Mesendoderm (in vitro differentiated cells): ENCODE measurements at places on chromosomes 3 and 15.

- DNase-seq: peak; percentile 55
These were observed 9.0 kb upstream of the MEIS2 start for GRCh38 chr15:37109168-37109871.

DNA sequence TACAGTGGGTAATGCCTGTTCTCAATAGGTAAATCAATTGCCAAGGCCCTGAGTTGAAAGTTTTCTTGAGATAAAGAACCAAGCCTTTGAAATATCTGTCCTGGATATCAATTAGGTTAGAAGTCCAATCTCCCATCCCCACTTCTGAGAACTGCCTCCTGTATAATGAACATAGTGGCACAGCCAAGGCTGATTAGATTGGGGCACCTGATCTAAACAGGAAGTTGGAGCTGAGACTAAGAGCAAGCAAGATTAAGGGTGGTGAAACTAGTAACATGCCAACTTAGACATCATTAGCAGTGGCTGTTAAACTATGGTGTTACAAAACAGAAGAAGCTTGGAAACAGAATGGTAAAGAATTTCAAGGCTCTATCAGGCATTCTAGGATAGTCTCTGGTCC lies 137.7 kb upstream of the TMEM108 start:
- DNase-seq: no peak

DNA sequence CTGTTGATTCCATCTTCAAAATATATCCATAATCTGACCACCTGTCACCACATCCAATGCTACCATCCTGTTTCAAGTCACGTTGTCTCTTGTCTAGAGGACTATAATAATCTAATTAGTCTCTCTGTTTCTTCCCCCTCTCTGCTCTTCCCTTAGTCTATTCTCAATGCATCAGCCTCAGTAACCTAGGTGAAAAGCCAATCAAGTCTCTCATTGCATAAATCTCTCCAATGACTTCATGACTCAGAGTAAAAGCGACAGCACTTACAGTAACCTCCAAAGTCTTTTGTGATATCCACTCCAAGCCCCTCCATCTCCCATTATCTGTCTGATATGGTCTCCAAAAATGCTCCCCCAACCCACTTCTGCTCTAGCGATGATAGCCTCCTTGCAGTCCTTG lies 7.2 kb downstream of the UBA3 start:
- no peak for DNase-seq

GRCh38 chr3:74027121-74027520 lies 402.4 kb upstream of the PDZRN3 start:
- DNase-seq: peak; percentile 12

GRCh38 chr3:87009271-87009670 lies 18.3 kb upstream of the VGLL3 start:
- DNase-seq: no peak

GRCh38 chr3:78900426-78900825 lies 867.4 kb downstream of the ROBO1 start:
- DNase-seq: no peak

DNA sequence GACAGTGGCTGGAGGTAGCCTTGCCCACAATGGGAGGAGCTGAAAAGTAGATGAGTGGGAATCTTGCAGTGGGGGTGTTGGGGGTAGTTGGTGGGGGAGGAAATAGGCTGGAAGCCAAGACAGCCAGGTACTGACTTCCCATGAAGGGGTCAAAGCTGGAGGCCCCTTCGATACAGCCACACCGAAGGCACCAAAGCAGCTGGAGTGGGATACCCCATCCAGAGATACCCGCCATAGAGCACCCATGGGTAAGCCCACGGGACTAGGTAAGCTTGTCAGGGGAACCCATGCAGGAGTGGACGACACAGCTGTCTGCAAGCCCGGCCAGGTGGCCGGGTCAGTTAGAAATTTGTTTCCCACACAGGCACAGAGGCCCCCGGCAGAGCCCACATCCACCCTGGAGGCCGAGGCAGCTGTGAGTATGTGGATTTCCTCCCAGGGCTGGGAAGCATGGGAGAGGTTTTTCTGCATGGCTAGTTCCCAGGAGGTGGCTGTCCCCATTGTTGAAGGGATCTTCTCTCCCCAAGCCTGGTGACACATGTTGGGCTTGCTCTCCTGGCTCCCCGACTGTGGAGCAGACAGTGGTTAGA lies 28.6 kb downstream of the PRR23E start:
- no peak for DNase-seq

DNA sequence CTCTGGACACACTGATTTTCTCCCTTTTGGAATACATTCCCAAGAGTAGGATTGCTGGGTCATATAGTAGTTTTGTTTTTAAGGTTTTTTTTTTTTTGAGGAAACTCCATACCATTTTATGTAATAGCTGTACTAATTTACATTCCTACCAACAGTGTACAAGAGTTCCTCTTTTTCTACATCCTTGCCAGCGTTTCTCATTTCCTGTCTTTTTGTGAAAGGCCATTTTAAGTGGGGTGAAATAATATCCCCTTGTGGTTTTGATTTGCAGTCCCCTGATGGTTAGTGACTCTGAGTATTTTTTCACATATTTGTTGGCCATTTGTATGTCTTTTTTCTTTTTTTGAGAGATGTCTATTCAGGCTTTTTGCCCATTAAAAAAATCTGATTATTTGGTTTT lies 1205.5 kb downstream of the ROBO1 start:
- DNase-seq: no peak

DNA sequence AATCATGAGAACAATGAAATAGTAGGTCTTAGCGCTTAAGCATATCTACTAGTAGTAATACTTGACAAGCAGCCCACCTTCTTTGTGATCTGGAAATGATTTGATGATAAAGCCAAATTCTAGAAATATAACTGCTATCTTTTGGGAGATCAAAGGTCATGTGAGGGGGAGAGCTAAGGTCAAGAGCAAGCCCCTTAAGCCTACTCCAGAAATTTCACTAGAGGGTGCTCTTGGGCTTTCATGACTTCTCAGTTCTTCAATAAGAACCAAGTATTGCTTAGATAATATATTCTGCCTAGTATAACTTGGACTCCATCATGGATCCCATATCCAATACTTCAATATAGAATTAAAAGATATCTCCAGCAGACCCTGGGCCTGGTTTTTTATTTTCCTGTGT lies 319.6 kb downstream of the ZBTB20 start:
- DNase-seq: peak; percentile 75

GRCh38 chr3:2921903-2922302 lies 188.3 kb downstream of the IL5RA start:
- DNase-seq: peak; percentile 29

GRCh38 chr15:36912311-36912712 lies 188.0 kb downstream of the MEIS2 start:
- DNase-seq: no peak
